ENCODE measurements at places on chromosomes 12 and 14. TPM values are rescaled to one million over a fixed set of nuclear protein-coding genes. Genes with fewer than 3 reads are reported as not detected.
A peak's percentile ranks its signal among the peaks of the same experiment; 100 is the strongest.

The SLIRP gene
- 68.8 TPM for polyA plus RNA-seq

The CRIP2 gene
- polyA plus RNA-seq: 333 TPM

DNA sequence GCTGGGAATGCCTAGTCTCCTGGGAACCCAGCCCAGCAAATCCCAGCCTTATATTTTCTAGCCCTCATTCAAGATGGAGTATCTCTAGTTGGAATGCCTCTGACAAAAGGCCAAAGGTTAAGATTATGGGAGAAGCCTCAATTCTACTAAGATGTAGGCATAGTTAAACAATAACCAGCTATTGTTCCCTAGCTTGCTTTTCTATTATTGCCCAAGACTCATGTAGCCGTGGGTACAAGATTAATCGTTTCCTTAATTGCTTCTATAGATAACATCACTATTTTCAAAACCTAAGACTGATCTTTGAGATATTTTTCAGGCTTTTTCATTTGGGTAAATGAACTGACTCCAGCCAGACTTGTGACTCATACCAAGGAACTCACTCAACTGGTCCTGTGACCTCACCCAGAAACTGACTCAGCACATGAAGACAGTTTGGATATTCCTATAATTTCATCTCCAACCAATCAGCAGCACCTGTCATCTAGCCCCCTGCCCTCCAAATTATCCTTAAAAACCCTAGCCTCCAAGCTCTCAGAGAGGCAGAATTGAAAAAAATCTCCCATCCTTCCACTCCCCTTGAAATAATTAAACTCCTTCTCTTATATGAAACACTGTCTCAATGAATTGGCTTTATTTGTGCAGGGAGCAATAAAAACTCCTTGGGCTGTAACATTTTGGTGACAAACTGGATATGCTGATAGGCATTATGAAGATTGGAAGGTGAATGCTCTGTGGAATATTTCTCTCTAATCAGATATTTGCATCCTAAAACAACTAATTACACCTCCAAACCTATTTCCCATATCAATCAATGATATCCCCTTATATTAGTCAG, 589.0 kb downstream of the C12orf50 start:
- DNase-seq: no peak

- no peak for DNase-seq
These were observed 259.9 kb upstream of the DDHD1 start for GRCh38 chr14:53412819-53413675.

DNA sequence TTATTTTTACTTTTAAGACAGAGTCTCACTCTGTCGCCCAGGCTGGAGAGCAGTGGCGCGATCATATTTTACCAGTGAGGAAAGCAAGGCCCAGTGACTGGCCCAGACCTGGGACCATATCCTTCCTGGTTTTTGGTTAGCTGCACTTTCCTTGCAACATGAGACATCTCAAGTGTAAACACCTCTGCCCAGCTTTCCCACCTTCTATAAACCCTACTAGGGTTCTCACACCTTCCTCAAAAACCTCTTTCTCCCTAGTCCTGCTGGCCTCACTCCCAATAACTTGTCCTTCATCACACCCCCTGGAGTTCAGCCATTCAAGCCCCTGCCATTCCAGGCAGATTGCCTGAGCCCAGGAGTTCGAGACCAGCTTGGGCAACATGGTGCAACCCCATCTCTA, 10.3 kb upstream of the PRPH start:
- DNase-seq: no peak

The FAM90A1 gene
- 3.8 TPM for polyA plus RNA-seq

- no peak for DNase-seq
These were observed 122.7 kb upstream of the LMNTD1 start for GRCh38 chr12:25675808-25676207.

The GMPR2 gene
- 114 TPM for polyA plus RNA-seq

DNA sequence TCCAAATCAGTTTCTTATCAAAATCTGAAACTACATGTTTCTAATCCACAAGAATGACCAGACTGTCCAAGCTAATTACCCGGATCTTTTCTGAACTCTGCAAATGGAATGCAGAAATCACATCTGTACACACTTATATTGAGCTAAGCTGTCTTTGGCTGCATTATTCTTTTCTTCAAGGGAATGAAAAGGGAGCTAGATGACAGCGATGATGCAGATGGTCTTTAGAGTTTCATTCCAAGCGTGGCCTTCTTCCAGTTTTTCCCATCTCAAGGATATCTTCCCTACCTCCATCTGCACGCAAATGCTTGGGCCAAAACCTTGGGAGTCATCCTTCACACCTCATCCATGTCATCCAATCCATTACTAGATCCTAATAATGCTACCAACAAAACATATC, 12.6 kb downstream of the KCNH5 start:
- peak; percentile 15 for DNase-seq
